Right cardiac atrium (tissue), 5 donors: ENCODE measurements at places on chromosomes 7 and 10. TPM values are rescaled to one million over a fixed set of nuclear protein-coding genes. Genes with fewer than 3 reads are reported as not detected.

- no peak for DNase-seq
These were observed 47.0 kb upstream of the FIGNL1 start for GRCh38 chr7:50497068-50497642.

The AGAP3 gene
- 61.4 TPM for polyA plus RNA-seq

DNA sequence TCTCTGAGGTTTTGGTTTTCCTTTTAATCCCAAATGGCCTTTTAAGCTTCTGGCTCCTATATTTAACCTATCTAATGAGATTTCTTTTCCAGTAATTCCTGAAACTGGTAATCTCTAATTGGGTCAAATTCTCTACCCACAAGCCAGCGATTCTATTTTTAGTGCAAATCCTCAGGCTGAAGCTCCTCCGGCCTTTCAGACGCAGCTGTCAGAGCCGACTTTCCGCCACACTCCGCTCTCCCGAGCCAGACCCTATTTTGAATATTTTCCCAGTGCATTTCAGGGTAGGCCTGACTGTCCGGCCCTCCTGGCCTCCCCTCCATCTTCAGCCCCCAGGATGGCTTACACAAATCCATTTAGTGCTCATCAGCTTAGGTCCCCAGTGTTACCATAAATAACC lies 9.7 kb upstream of the ADCY1 start:
- DNase-seq = no peak

DNA sequence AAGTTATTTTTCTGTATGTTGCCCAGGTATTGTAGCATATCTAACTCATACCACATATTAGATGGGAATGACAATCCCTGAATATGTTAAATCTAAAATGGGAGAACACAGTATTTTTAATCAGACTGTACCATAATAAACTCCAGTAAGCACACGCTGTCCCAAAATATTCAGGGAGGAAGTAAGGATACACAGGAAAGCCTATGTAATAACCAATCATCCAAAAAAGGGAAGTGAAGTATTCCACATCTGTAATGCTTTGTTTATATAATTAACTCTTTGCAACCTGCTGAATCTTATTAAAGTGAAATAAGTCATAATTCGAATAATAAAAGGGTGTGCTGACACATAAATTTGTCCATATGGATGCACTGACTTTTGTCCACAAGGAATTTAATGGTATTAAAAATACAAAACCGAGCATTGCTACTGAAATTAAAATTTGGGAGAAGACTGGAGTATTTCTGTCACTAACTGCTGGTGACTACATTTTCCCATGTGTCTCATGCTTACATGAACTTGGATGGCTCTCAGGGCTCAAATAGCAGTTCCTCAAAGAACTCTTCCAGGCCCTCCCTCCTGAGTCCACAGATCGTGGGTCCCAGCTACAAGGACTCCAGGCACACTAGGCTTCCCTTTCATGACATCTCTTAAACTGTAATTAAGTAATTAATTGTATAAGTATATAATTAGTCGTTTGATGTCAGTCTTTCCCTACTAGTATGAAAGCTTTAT lies 120.6 kb downstream of the NEBL start:
- DNase-seq = no peak

The AGR2 gene
- 0.16 TPM for polyA plus RNA-seq
